T-cell (primary cell): ENCODE measurements at places on chromosomes 7 and 10.

GRCh38 chr10:58513188-58514110 lies 777 bp downstream of the BICC1 start:
- no peak for DNase-seq

DNA sequence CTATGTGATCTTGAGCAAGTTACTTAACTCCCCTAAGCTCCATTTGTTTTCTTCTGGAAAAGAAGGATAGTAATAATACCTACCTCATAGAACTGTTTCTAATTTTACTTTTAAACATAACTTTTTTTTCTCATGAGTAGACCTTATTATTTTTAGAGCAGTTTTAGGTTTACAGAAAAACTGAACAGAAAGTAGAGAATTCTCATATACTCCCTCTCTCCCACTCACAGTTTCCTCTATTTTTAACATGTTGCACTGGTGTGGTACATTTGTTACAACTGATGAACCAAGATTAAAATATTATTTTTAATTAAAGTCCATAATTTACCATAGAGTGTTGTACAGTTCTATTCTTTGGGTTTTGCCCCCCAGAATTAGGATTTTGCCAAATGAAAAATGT lies 221.3 kb upstream of the CSTF2T start:
- no peak for DNase-seq

- DNase-seq, result no peak
These were observed 20.0 kb upstream of the ZNF438 start for GRCh38 chr10:31051703-31052102.

GRCh38 chr10:15719899-15720634 lies at the start of gene ITGA8:
Gene ITGA8 (minus strand): TSS chr10:15719922. CDS start chr10:15719771, 151 bp downstream.
- DNase-seq, result no peak

GRCh38 chr7:73647725-73648592 lies 19.7 kb upstream of the VPS37D start:
- no peak for DNase-seq

DNA sequence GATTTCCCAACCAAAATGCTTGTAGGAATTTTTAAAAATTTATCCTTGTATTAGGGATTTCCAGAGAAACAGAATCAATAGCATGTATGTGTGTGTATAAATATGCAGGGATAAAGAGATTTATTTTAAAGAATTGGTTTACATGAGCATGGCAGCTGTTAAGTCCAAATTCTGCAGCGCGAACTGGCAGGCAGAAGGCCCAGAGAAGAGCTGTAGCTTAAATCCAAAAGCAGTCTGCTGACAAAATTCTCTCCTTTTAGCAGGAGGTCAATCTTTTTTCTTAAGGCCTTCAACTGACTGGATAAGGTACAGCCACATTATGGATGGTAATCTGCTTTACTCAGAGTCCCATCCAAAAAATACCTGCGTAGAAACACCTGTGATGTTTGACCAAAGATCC lies 42.0 kb downstream of the PRR15 start:
- no peak for DNase-seq

DNA sequence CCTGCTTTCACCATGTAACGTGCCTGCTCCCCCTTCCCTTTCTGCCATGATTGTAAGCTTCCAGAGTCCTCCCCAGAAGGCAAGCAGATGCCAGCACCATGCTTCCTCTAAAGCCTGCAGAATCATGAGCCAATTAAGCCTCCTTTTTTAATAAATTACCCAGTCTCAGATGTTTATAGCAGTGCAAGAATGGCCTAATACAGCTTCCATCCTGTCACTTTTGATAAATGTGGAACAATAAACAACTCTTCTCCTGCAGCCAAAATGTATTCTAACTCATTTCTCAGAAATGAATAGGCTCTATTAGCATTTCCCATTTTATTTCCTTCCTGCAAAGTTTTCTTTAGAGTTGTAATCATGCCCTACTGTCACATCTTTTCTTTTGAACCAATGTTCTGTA lies 43.4 kb downstream of the C7orf25 start:
- no peak for DNase-seq

DNA sequence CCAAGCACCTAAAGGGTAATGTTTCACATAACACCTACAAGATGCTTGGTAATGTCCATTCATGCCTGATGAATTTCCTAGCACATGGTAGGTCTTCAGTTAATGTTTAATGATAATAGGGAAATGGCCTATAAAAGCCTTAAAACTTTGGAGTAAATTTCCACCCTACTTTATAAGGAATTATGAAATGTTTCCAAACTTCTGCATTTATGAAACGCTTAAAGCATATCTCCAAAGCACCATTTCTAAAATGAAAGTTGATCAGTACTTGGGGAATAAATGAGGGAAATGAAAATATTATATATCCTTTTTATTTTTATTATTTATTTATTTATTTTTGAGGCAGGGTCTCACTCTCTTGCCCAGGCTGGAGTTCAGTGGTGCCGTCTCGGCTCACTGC lies 51.8 kb downstream of the INPP5F start:
- no peak for DNase-seq

DNA sequence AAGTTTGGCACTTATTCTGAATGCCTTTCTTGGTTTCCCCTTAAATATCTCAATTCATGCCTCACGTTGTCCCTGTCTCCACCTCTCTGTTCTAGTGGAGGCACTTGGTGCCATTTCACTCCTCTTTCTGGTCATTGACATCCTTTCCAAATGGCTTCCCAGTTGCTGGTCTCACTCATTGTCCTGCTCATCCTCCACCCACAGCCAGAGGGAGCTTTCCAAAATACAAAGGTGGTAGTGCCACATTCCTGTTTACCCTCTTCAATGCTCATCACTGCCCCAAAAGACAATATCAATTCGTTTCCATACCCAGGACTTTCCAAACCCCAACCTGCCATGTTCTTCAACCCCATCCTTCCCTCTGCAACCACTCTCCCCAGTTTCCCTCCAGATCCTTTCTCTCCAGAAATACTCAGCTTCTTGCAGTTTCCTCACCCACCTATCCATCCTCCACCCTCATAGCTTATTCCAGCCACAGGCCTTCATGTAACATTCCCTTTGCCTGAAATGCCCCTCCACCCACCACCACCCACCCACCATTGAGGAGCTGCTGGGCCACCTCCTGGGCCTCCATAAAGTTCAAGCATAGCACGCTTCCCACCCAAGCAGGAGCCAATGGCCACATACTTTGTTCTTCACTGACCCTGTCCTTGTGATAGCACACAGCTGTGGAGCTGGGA lies 63.1 kb upstream of the ADRB1 start:
- DNase-seq, result no peak
